ENCODE measurements at places on chromosomes 1 and 21.

- DNase-seq: no peak
These were observed 2.7 kb downstream of the SPATA21 start for GRCh38 chr1:16434501-16434900.

- no peak for DNase-seq
These were observed 48.8 kb downstream of the WARS2 start for GRCh38 chr1:119091618-119092017.

DNA sequence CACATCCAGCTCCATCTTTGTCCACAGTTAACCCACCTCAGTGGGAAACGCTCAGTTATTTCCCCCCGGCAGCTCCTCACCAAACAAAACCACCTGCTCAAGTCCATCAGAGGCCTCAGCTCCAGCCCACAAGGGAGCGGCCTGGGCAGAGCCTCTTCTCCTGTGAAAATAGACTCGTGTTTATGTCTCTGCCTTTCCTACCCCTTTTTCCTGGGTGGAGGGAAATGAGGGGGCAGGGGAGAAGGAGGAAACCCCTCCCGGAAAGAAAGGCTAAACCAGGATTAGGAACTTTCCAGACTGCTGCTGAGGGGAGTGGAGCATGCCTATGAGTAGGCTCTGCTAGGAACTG is 81.6 kb downstream of the PAX7 start:
- no peak for DNase-seq

DNA sequence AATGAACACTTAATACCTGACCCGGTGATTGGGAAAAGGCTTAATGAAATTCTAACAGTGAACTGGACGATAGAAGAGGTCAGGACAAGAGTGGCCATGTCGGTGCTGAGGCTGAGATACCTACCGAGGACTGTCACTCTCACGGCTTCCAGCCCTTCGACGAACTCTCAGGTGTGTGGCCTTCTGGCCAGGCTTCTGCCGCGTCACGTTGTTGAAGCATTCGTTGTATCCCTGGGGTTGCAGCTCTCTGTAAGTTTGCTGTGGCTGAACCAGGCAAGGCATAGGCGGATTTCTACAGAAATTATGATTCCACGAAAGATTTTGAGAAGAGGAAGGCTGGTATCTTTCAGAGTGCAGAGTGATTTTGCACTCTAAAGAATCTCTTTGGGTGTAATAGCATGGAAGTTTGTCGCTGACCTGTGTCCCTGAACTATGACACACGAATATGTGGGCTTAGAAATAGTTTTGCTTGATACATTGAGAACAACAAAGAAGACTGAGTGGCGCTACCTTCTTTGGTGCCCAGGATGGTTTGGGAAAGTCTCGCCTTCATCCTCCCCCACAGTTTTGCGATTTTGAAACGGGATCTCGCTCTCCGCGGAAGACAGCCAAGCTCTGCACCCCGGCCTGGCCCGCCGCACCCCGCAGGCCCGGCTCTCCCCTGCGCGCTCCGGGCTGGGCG is 403 bp upstream of the EPHX4 start:
- DNase-seq: no peak

DNA sequence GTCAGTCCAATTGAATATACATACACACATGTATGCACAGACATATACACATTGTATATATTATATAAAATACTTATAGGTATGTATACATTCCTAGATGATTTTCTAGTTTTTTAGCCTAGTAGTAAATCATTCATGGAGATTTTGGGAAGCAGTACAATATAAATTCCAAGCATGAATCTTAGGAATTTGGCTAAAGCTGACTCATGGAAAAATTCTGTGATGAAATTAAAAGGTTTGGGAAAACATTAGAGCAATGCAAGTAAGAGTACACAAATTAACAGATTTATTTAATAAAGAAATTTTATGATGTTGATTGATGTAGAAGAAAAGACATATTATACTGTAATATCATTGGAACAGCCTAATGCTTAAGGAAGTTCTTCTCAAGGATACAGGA is 43.7 kb upstream of the PTGFR start:
- DNase-seq: no peak

GRCh38 chr1:16204634-16205333 is 7.7 kb downstream of the ARHGEF19 start:
- DNase-seq: no peak

GRCh38 chr1:57222307-57222706 is 201.6 kb downstream of the DAB1 start:
- no peak for DNase-seq

- DNase-seq: no peak
These were observed at the start of gene MRAP for GRCh38 chr21:32298658-32299081. MRAP (plus strand) TSS chr21:32298855; CDS start chr21:32298972, 117 bp downstream.

DNA sequence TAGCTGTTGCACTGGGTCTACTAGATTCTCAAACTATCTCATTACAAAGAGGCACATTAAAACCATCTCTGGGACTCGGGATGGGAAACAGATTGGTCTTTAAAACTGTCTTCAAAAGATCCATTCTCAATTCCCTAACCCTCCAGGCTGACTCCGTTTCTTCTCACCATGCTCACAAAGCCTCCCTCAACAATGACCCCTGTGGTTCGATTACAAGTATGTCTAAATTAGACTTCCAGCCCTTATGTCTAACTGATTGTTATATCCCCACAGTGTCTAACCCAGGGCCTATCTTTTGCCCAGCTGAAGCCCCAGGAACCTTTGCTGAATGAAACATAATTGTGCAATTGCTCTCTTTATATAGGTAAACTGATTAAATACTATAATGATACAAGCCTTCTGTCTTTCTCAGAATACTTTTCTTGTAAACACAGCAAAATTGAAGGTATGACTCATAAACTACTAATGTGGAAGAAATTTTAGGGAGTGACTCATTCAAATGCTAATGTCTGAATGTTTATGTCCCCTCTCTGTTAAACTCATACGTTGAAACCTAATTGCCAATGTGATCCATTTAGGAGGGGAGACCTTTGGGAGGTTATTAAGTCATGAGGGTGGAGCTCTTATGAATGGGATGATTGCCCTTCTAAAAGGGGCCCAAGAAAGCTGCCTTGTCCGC is 65.6 kb upstream of the DAB1 start:
- DNase-seq: no peak

DNA sequence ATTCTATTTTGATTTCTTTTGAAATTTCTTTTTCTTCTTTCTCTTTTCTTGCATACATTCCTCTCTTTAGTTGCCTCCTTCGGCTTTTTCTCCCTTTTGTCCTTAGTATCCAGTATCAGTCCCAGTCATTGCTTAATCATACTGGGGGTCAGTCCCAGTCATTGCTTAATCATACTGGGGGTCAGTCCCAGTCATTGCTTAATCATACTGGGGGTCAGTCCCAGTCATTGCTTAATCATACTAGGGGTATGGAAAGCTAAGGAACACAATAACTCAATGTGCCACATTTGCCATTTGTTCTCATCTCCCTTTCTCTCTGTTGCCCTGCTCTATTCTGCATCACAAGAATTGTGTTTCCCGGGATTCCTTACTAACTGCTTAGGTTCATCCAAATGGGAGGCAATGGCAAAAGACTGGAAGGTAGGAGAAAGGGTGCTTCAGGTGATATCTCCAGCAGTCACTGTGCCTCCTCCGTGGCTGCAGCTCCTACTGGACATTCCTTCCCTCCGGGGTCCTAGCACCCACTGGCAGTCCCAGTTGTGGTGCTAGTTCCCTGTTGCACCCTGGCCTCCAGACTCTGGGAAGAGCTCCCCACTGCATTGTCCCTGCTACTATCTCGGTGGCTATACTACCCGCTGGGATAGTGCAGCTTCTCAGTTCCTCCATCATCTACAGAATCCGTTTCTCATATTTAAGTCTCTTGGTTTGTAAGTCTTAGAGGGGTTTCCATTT is 32.6 kb upstream of the LAMC1 start:
- no peak for DNase-seq

- DNase-seq: peak; percentile 3
These were observed 177.8 kb upstream of the KLHDC7A start for GRCh38 chr1:18302788-18303413.

- DNase-seq: no peak
These were observed 14.1 kb upstream of the PLEKHG5 start for GRCh38 chr1:6505367-6506209.

GRCh38 chr1:9553736-9554144 is 14.5 kb downstream of the SLC25A33 start:
- no peak for DNase-seq

DNA sequence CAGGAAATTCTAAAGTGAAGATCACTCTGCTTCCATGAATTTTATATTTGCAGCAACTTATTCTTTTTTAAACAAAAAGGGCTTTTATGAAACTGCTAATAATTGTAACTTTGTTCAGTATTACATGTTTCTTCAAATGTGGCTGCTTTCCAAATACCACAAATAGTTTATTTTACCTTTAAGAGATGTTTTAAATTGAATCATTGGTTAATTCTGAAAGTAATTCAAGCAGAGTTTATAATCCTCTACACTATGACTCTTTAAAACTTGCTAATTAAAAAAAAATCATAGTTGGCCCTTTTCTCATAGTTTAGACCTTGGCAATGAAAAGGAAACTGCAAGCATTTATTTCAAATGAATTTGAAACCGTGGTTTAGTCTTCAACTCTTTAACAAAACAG is 59.6 kb downstream of the SDCCAG8 start:
- no peak for DNase-seq

DNA sequence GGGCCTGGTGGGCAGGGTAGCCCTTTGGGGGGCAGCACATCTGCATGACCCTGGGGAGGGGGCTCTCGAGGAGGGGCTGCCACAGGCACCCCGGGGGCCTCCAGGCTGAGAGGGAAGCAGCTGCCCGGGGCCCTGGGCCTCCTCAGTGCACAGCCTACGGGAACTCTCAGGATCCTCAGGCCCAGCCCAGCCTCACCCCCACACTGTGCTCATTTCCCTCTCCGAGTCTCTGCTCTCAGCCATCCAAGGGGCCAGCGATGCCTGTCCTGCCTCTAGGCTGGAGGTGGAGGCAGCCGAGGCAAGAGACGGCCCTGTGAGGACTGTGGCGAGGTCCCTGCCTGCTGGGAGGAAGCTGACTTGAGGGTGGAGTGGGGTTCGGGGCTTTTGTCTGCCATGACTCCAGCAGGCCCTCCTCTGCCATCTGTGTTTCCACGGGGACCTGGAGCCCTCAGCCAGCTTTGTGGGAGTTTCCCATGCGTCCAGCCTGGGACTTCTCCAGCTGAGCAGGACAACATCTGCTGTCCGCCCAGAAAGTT is 7.2 kb upstream of the PLEKHG5 start:
- DNase-seq: no peak

GRCh38 chr1:213656503-213656902 is 331.3 kb upstream of the PROX1 start:
- no peak for DNase-seq

GRCh38 chr1:198676253-198676652 is 37.4 kb downstream of the PTPRC start:
- DNase-seq: no peak

DNA sequence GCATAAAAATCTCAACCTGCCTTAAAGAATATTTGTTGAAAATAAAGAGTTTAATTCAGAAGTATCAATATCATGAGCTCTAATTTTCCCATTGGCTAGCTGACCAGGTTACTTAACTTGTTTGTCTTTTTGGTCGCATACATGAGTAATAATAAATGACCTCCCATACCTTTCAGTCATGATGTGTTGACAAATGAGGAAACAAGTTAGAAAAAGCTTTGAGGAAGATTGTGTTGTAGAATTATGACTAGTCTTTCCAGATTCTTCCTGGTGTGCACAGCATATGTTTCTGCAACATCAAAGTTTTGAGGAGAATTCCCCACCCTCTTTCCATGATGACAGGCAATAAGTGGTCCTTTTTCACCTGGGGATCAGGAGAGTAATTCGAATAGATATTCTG is 17.6 kb upstream of the PAPPA2 start:
- no peak for DNase-seq

DNA sequence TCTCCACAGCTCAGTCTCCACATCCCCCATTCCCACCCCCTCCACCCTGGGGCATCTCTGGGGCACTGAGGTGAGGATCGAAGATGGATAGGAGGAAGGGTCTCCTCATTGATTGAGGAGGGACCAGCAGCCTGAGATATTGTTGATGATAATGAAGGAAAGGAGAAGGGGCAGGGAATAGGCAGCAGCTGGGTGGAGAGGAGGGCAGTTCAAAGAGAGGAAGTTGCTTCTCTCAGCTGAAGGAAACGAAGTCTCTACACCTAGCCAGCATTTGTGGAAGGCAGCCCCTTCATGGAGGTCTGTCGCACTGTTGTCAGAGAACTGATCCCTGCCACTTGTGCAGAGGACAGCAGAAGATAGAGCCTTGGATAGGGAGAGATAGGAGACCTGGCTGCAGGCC is 5.7 kb downstream of the KNCN start:
- DNase-seq: no peak

DNA sequence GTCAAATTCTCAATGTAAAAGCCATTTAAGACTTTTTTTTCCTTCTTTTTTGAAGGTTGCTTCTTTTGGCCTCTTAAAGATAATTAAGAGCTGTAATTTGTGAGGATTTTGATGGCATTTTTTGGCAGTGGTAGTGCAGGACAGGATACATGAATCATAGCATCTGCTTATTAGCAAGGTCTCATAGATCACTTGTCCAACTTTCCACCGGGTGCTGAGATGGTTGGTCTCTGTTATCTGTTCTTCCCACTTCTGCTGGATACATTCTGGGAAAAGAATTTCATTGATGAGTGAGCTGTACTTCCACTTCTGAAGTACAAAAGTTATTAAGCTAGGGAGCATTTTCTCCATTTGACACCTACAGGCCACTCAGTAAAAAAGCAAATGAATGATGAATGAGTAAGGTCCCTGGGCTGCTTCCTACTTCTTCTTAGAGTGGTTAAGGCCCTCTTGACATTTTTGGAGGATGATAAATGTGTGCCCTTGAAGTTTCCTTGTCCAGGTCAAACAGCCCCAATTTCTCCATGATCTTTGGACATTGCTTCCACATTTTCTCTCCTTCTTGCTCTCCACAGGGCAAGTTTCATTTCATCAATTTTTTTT is 100.6 kb downstream of the ROR1 start:
- no peak for DNase-seq

GRCh38 chr1:81414488-81415015 is 386.2 kb upstream of the ADGRL2 start:
- no peak for DNase-seq

Data from activated CD8-positive, alpha-beta memory T cell treated with anti-CD3 and anti-CD28 coated beads for 48 hours (primary cell).